ENCODE measurements at places on chromosomes 16 and 17.

GRCh38 chr16:81403601-81404391 lies 40.8 kb upstream of the CMIP start:
- peak; percentile 80 for DNase-seq

- no peak for DNase-seq
Observed at GRCh38 chr17:9538626-9539025, 37.0 kb downstream of the STX8 start.

GRCh38 chr17:42178817-42179216 lies 2.1 kb downstream of the KCNH4 start:
- peak; percentile 13 for DNase-seq

GRCh38 chr16:72012607-72013006 lies 4.1 kb downstream of the DHODH start:
- DNase-seq, result no peak

GRCh38 chr16:70590722-70591415 lies 55.5 kb upstream of the IL34 start:
- no peak for DNase-seq

- no peak for DNase-seq
Observed at GRCh38 chr17:33944826-33945225, 310.3 kb upstream of the CCL2 start.

- DNase-seq, result no peak
Observed at GRCh38 chr16:56197192-56197992, 6.1 kb downstream of the GNAO1 start.

GRCh38 chr16:70478912-70479341 lies 24.5 kb downstream of the FCSK start:
- DNase-seq, result no peak

GRCh38 chr17:78539781-78540180 lies 37.4 kb downstream of the DNAH17 start:
- no peak for DNase-seq

DNA sequence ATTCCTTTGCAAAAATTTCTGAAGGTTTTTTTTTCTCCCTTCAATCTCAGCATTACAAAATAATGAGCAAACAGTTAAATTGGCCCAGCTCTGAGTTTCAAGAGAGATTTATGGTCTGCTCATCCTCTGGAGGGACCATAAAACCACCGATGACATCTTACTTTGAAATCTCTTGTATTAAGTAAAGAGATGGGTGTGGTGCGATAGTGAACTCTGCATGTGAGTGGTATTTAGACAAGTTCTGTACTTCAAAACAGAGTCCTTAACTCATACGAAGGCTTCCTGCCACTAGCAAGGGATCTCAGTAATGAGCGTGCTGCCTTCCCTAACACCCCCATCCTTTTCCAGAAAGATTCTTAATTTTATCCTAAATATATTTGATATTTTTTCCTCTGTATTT lies 2.1 kb downstream of the FAM20A start:
- DNase-seq, result no peak

DNA sequence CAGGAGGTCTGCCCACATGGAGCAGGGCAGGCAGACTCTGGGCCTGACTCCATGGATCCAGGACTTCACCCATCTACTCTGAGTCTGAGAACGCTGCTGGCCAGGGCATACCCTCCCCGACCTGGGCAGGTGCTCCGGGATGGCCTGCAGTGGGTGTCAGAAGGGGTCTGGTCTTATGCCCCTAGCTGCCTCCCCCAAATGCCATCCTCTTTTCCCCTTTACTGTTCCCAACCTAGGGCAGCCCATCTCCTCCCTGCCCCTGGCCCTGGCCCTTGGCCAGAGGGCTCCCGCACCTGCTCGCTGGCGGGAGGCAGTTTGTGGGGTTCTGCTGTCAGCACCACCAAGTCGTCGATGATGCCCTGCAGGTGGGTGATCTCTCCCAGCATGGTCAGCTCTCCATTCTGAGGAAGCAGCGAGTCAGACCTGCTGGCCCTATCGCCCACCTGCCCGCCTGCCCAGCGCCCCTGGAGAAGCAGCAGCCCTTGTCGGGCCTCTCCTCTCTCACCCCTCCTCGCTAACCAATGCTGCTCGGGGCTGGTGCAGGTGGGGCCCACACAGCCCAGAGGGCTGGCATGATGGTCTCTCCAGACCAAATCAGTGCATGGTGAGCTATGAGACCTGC lies 8.2 kb downstream of the MTSS2 start:
- no peak for DNase-seq

GRCh38 chr17:8300627-8301242 lies 5.5 kb upstream of the SLC25A35 start:
- DNase-seq, result peak; percentile 79

DNA sequence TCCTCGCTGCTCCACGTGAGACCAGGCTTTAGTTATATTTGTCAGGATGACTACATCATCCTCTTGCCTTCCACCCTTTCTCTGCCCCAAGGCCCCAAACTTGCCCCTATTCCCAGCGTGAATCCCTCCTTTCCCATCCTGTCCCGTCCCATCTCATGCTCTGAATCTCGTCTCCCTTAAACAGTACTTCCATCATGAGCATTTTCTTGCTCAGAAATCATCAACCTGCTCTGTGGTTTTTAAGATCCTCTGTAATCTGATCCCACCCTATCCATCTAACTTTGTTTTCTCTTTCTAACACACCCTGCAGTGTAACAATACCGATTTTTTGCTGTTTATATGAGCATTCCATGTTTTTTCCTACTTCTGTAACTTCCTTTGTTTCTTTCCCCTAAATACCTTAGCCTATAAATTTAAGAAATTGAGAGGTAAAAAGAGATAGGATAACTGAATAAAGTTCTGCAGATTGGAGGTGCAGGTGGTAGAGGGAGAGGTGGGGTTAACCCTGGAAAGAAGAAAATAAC lies 39.7 kb downstream of the MRTFB start:
- no peak for DNase-seq

DNA sequence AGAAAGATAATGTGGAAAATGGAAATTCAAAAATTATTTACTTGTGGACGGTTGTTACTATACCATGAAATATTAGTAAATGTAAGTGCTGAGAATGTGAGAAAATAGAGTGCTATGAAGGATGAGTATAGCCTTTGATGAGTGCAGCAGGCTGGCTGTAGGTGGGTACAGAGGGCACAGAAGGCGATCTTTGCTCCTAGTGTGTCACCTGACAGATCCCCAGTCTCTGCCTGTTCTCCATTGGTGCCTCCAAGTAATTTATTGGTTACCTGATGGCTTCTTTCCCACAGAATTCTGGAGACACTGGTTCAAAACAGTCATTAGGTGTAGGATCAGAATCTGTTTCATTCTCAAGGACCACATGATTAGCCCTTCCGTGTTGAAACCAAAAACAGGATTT lies 28.9 kb downstream of the ABCA9 start:
- no peak for DNase-seq

GRCh38 chr16:19735074-19735867 lies 17.2 kb downstream of the IQCK start:
- DNase-seq, result no peak

GRCh38 chr16:85605912-85606841 lies 6.9 kb upstream of the GSE1 start:
- DNase-seq, result no peak

DNA sequence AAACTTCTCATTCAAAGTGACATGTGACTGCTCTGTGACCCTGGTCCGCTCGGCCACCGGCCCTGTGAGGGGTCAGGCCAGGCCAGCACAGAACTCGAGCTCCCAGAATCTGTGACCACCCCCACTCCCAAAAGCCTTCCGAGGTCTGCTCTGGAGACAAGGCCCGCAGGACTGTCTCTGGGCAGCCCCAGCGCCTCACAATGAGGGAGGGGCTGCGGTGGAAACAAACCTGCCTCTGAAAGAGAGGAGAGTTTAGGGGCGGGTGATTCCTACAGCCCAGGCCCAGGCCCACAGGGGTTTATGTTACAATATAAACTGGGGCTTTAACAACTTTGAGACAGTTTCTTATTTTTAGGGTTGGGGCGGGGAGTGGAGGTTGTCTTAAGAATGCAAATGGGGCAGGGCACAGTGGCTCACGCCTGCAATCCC lies 19.9 kb downstream of the IGFBP4 start:
- DNase-seq, result no peak

DNA sequence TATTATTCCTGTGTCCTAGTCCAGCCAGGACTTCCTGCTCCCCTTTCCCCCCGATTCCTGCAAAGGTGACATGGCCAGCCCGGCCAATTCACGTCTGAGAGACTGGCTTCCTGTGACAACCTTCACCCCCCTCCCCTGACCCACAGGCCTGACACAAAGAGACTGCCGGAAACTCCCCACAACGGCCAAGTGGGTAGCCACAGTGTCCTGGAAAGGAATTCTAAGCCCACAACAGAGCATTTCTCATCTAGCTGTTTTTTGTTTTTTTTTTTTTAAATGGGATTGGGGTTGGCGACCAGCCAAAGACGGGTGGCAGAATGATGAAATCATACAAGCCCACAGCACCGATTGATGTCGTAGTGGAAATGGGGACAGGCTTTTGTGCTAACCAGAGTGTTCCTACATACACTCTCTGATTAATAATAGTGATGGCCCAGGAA lies 2.8 kb upstream of the XAF1 start:
- peak; percentile 8 for DNase-seq

- DNase-seq, result no peak
Observed at GRCh38 chr17:58755269-58755576, 431 bp upstream of the PPM1E start.

DNA sequence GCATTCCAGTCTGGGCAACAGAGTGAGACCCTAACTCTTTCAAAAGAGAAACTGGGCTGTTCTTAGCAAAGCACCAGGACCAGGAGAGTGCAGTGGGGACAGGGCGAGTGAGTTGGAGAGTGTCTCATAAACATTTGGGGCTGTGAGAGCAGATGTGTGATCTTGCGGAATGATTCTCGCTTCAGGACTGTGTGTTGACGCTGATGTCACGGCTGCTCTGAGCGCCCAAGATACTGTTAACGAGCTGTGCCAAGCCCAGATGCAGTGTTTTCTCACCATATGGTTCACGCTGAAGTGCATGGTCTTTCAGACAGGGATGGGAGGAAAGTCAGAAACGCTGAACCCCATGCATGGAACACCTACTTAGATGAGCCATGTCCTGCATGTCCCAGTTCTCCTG lies 438.2 kb downstream of the HS3ST4 start:
- no peak for DNase-seq

GRCh38 chr16:81841722-81842121 lies 62.6 kb downstream of the PLCG2 start:
- no peak for DNase-seq

- DNase-seq, result no peak
Observed at GRCh38 chr17:32477220-32477619, 9.6 kb upstream of the CDK5R1 start.

DNA sequence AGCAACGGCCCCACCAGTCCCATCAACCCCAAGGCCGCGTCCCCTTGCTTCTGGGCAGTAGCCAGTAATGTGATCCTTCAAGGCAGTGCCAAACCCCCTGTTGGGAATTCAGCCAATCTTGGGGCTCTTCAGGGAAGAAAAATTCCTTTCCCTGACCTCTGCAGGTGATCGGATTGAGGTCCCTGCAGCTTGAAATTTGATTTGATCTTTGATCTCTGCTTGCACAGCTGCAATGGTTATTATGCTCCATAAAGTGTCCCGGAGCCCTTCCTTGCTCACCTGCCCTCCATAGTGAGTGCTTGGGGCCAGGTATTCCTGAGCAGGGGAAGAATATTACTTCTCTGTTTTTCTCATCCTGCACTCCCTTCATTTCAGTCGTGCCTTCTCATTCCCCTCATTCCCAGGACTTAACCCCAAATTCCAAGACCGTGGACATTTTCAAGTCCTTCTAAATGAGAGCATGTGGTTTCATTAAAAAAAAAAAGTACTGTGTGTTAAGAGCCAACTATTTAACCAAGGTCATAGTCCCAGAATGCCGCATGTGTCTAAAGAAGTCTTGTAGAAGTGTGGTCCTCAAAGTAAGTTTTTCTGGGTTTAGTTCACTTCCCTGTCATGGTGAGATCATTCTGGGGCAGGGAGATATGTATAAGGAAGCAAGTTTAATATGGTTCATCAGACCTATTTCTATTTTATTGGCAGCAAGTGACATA lies 56.3 kb downstream of the SOX9 start:
- DNase-seq, result no peak

DNA sequence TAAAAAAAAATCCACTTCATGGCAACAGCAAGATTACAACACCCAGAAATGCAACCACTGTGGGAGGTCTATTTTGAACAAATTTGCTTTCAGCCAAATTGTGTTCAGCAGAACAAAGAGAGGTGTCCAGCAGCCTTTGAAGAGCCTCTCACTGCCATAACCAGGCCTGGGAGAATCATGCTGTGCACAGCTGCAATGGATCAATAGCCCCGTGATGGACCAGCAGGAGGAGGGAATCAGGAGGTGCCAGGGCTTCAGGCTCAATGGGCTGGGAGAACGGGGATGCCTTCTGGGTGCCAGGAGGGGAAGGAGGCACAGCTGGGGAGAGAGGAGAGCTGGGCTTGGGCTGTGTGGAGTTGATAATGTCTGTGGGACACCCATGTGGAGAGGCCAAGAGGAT lies 366.2 kb upstream of the EEF2KMT start:
- no peak for DNase-seq

- DNase-seq, result no peak
Observed at GRCh38 chr16:10859658-10860057, 17.3 kb upstream of the CIITA start.

GRCh38 chr16:23836404-23837311 lies 875 bp downstream of the PRKCB start:
- no peak for DNase-seq

- no peak for DNase-seq
Observed at GRCh38 chr17:62705156-62705777, 77.8 kb downstream of the MRC2 start.

DNA sequence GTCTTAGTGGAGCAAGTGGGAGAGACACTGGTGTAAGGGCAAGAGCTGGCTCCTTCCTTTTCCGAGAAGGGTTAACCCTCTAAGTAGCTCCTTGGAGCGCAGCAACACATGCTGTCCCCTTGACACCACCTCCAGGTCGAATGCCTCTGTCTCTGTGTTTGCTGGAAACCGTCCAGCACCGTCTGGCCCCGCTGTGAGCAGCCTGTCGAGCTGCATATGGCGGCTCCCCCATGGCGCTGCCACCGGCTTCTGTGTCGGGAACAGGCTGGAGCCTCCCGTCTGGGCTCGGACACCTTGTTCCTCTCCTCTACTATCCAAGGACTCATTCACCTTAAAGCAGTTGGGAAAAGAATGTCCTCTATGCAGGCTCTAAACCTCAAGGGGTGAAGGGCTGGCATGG lies 28.9 kb upstream of the WSCD1 start:
- no peak for DNase-seq

- DNase-seq, result no peak
Observed at GRCh38 chr16:12590409-12590808, 213.3 kb downstream of the CPPED1 start.

DNA sequence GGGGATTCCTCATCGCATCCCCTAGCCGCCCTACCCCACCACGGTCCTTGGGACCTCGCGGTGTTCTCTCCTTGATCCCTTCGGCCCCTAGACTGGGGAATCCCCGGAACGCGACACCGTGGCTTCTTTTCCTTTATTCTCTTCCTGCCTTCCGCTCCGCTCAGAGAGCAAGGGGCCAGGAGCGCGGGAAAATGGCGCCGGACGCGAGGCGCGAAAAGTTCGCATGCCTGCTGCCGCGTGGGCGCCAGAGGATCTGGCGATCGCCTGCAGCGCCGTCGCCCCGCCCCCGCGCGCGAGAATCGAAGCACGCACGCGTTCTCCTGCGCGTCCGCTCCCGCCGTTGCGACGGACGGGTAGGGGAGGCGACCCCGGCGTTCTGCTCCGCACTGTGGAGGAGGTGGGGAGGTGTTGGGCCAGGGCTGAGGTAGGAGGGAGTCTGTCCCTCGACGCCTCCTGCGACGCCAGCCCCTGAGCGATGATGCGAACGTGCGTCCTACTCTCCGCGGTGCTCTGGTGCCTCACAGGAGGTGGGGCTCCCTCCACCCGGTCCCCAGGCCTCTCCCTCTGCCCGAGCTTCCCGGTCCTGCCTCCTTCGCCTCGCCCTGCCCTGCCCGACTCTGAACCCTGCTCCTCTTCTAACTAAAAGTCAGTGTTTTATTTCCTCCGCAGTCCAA lies at the start of gene ZPBP2:
Gene ZPBP2 (plus strand): TSS at position 323 of the 674 bp plus-strand sequence. CDS start 153 bp downstream, at position 476.
- no peak for DNase-seq

Data from SHP77 (cell line).